ENCODE measurements at places on chromosomes 5 and 9. TPM values are rescaled to one million over a fixed set of nuclear protein-coding genes. Genes with fewer than 3 reads are reported as not detected.

RETREG1 gene
- total RNA-seq: 1.2 TPM

PRSS3 gene
- total RNA-seq: 2.1 TPM

F2RL2 gene
- total RNA-seq: 5.6 TPM

FGFR4 gene
- total RNA-seq: 0.59 TPM

ARAP3 gene
- 8.9 TPM for total RNA-seq

RHOBTB3 gene
- 273 TPM for total RNA-seq

Measured in smooth muscle cell of the umbilical artery (primary cell).